ENCODE measurements at places on chromosomes 13 and 19.

DNA sequence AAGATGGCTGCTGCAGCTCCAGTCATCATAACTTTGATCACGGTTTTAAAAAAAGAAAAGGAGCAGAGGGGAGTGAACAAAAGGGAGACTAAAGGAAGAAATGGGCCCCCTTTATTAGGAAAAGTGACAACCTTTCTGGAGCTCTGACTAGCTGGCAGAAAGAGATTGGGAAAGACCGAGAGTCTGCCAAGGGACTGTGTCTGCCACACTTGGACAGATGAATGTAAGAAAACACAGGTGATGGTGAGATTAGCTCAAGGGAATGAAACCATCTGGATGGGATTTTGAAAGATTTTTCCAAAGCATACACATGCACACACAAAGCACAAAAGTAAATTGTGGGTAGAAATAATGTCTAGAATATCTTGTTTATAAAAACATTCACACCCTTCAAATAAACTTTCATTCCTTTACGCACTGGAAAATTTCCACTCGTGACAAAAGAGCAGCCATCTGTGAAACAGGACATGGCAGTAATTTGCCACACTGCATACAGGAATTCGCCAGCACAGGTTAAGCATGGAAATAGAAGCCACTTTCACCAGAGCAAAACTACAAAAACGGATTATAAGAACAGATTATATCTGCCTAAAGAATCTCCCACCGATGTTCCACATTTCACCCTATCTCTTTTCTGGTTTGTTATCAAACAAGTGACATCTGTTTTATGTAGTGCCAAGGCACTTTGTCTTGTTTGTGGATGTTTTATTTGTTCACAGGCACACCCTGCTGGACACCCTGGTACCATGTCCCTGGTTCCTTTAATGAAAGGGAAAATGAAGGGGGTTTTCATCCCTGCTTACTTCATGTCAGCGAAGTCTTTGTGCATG is 819.5 kb downstream of the DIAPH3 start:
- no peak for DNase-seq

DNA sequence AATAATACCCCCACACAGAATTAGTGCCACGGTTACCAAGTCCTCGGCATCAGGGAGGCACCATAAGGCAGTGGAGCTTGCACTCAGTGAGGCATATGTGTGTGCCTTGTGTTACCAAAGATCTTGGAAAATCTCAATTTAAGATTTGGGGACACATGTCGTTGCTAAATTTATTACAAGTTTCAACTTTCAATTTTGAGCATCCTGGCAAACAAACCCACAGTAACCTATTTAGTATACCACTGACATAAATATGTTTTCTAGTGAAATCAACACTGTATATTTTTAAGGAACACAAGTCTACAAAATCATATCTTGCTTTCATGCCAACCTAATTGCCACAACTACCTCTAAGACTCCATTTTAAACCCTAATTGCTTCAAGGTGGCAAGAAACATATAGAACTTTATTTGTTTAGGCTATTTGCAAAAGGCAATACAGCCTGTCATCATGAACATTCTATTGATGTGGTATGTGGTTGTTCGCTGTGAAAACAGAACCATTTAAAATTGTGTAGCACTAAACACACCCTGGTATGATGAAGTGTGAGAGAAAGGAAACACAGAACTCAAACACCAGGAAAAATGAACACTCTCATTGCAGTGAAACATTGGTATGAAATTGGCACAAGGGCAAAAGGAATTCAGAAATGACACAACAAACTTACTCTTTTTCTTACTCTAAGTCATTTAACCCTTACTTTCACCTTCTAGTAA is 531.1 kb downstream of the IRS2 start:
- no peak for DNase-seq

- no peak for DNase-seq
Observed at GRCh38 chr13:109330123-109330522, 456.3 kb downstream of the IRS2 start.

DNA sequence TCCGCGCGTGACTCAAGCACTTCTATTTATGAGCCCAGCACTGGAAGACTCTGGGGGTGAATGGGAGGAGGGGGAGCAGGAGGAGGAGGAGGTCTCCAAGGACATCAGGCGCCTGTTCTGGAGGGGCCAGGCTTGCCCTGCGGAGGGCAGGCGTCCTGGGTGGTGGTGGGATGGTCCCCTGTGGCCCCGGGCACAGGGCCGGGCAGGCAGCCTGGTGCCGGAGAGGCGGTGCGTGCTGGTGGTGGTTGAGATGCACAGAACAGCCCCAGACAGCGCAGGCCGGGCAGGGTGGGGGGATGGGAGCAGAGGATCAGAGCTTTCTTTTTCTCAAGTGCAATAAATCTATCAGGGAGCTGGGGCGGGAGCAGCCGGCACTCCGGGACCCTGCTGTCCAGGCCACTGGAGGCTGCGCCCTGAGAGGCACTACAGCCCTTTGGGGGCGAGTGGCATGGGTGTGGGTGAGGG is 14.0 kb downstream of the NKPD1 start:
- DNase-seq, result no peak

DNA sequence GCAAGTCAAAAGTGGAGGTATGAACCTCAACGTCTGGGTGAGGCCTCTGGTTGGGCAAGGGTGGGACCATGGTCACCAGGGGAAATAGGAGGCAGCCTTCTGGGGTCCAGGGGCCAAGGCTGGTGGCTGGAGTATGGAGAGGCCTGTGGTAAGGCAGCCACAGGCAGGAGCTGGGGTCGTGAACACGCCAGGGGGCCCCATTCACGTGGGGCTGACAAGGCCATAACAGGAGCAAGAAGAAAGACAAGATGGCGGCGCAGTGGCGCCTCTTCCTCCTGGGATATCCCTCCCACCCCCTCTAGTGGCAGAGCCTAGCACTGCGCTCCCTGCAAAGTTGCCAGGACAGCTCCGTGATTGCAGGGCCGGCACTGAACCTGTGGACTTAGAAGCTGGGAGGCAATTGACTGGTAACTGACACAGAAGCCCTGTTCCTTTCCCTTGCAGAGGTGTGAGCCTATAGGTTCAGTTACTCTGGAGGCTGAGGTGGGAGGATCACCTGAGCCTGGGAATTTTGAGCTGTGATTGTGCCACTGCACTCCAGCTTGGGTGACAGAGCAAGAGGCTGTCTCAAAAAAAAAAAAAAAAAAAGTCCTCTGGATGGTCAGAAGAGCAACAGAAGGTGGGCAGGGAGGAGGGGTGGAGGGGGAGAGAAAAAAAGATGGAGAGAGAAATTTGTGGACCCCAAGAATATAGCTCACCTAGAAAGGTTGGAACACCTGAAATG is 19.7 kb upstream of the EDDM13 start:
- DNase-seq, result peak; percentile 88

GRCh38 chr13:68676513-68677115 is 1431.0 kb upstream of the ATXN8OS start:
- no peak for DNase-seq

- no peak for DNase-seq
Observed at GRCh38 chr19:55451965-55452748, 9.1 kb upstream of the SHISA7 start.

- DNase-seq, result no peak
Observed at GRCh38 chr19:15453091-15453578, 3.4 kb upstream of the WIZ start.

- no peak for DNase-seq
Observed at GRCh38 chr13:73966331-73966730, 167.9 kb downstream of the KLF12 start.

GRCh38 chr13:44801990-44802389 is 187.3 kb downstream of the NUFIP1 start:
- DNase-seq, result no peak

- no peak for DNase-seq
Observed at GRCh38 chr13:52832313-52832712, 16.1 kb downstream of the PCDH8 start.

Measured in activated CD8-positive, alpha-beta memory T cell treated with anti-CD3 and anti-CD28 coated beads for 24 hours (primary cell).